Effector CD4-positive, alpha-beta T cell (primary cell): ENCODE measurements at places on chromosomes 1 and 21.
A peak's percentile ranks its signal among the peaks of the same experiment; 100 is the strongest.

DNA sequence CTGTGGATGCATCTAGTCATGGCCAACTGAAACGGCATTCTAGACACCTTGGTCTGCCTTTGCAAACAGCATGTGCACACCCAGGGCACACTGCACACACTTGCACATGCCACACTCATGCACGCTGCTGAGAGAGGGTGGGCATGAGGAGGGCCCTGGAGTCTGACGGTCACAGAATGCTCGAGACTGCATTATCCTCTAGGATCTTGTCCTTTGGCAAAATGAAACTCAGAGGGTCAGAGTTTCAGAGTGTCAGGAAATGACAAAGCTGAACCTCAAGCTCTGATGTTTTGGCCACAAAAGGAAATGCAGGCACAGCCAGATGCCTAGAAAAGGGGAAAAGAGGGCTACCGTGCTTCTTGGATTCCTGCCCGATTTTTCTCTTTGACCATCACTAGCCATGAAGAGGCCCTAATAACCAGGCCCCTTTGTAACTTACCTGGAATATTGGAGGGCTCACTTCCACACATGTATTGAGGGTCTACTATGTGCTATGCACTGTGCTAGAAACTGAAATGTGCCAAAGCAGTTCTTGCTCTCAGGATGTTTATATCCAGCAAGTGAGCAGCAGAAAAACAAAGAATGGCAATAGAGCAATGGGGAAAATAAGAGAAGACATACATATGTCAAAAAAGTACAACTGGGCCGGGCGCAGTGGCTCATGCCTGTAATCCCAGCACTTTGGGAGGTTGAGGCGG, 65.4 kb downstream of the TOMM20 start:
- no peak for DNase-seq

DNA sequence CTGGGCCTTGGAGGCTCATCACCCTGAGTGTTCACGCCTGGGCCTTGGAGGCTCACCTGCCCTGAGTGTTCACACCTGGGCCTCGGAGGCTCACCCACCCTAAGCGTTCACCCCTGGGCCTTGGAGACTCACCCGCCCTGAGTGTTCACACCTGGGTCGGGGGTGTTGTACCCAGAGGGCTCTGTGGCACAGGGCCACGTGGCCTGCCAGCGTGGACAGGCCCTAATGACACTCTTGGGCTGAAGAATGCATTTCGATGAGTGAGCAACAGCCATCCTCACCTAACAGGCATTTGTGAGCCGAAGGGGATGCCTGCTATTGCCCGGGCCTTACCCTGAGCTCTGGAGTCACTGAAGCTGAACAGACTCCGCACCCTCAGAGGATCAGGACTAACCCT, 17.5 kb downstream of the SLC19A1 start:
- DNase-seq = no peak

DNA sequence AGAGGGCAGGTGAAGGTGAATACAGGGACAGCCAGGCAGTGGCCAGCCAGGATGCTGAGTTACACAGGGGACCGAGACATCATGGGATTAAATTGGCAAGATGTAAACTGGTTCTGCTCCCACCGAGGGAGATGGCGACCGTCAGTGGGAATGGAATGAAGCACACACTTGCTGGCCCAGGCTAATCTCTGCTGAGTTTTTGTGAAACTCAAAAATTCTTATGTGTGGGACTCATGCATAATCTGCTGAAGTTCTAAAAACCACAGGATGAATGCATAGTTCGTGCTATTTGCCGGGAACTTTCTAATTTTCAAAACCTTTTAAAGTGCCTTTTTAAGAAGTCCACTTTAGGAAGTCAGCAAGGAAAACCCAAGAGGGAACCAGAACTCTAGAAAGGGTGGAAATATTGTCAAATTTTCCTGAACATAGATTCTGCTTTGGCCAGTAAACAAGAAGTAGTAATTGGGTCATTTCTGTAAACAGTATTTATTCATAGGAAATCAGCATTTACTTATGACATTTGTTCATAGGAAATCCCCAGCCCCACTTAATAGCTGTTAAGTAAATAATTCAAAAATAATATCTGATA, 85.4 kb upstream of the ROR1 start:
- no peak for DNase-seq

GRCh38 chr1:28160782-28161266, 15.7 kb downstream of the PTAFR start:
- DNase-seq = no peak

GRCh38 chr1:1080122-1080757, 6.1 kb upstream of the RNF223 start:
- peak; percentile 2 for DNase-seq

DNA sequence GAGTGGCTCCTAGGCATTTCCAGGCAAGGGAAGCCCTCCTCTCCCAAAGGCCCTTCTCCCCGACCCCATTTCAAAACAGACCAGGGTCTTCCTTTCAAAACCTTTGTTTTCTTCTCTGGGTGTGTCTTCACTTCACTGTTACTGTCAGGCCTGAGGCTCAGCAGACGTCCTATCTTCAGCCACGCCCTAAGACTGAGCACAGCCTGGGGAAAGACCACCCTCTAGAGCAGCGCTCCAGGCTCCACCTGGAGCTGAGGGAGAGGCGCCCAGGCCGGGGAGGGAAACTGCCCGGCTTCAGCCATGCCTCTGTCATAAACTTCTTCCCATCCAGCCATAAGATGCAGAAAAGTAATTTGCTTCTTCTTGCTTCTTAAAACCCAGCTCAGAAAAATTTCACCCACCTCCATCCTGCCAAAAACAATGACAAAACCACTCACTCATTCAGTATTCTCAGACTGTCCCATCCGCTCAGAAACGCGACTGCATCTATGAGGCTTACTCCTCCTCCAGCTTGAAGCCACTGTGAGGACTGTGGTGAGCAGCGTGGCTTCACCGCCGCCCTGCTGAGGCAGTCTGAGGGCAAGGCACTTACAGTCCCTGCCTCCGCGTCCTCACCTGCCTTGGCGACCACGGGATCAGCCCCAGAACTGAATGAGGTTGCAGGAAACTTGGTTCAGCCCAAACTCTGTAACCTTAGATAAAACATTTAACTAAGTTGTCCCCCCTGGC, 36.1 kb downstream of the VN1R5 start:
- DNase-seq = no peak

GRCh38 chr1:81949421-81949820, 148.7 kb downstream of the ADGRL2 start:
- no peak for DNase-seq

DNA sequence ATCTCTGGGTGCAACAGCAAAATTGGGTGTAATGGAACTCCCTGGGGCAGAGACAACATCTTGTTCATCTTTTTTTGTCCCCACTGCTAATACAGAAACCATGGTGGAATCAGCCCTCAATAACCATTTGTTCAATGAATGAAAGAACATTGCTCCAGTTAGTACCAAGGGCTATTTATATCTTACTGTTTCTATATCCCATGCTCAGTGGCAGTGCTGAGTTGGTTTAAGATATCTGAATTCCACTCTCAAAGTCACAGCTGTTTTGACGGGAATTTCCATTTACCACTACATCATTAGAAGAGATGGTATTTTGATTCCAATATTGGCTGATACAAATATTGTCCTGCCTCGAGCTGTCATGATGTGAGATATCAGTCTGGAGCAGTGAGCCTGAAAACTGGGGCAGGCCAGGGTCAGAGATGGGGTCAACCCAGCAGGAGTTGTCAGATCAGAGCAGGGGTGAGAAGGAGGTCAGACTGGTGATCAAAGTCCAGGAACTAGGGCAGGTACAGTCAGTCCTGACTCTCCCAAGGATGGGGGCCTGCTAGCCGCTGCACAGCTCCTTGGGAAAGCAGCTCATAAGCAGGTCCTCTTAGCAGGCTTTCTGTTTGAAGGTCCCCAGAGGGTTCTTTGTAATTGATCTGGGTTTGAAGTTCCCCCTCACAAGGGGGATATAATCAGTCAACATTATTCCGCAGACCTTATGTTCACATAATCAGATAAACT, 5.8 kb upstream of the PHC2 start:
- DNase-seq = no peak

DNA sequence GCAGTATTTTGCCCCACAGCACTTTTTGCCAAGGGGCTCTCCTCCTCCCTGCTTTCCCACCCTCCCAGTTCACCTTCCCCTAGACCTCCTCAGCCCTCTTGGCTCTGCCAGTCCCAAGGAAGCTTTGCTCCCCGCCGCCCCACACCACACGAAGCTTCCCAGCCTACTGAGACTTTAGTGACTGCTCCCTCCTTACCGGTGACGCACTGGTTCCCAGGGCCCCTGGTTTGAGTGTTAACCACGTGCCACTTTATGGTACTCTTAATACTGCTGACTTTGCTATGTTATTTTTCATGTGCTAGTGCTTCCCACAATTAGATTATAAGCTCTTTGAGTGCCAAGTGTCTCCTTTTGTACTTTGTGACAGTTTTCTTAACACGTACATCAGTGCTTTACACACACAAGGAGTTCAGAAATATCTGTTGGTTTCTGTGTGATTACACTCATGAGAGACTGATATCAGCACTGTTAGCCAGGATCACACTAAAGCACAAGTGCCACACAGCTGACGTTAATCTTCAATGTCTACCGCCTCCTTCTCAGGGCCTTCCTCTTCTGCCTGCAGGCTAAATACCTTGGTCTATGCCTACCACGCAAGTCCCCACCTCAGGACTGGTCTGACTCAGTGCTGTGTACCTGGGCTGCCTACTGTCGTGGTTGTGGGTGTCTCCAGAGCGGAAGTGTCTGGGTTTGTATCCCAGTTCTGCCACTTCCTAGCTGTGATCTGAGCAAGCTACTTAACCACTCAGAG, 61.0 kb downstream of the DNTTIP2 start:
- DNase-seq = no peak

DNA sequence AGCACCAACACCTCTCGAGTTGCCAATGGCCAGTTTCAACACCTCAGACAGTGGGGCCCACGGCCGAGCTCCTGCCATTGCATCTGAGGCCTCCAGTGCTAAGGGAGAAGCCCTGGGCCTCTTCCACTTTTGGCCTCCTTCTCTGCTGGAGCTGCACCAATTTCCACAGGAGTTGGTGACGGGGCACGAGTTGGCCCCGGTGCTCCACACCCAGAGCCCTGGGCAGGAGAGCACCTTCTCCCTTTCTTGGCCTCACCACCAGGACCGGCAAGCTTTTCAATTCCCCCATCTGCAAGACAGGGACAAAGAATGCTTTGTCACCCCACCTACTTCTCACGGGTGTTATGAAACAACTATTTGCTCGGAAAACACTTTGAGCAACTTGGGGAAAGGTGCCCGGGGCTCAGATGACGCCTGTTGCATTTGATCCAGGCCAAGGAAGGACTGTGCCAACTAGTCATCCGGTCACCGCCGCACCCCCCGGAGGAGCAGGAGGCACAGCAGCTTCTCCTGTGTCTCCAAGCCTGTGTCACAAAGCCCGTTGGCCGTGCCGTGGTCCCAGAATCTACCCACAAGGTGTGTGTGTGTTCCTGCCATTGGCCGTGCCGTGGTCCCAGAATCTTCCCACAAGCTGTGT, 55.2 kb downstream of the TOMM20 start:
- DNase-seq = no peak

DNA sequence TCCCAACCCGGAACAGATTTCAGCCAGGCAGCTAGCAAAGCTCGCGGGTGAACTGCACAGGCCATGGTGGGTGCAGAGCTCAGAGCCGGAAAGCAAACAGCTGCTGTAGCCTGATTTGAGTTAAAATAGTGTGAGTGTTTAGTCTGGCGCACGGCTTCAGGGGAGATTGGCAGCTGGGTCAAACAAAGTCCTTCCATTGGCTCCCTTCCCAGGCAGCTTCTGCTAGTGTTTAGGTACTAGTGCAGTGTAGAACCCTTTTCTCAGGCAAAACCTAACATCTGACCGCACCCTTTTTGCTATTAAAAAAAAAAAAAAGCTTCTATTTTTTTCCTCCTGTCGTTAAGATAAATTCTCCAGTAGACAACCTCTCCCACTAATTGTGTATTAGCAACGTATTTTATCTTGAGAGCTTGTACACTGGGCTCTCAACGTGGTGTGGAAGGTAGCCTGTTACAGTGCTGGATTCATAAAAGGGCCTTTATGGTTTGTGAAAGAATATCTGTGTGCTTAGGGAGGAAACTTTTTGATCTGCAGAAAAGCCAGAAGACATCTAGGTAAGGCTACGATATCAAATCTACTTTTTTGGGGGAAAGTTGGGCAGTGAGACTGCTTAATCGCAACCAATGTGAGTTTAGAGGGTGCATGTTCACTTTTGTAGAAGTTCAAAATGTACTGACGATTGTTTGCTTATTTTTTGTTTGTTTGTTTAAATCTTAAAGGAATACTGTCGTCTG, 689.6 kb downstream of the USP25 start:
- no peak for DNase-seq

DNA sequence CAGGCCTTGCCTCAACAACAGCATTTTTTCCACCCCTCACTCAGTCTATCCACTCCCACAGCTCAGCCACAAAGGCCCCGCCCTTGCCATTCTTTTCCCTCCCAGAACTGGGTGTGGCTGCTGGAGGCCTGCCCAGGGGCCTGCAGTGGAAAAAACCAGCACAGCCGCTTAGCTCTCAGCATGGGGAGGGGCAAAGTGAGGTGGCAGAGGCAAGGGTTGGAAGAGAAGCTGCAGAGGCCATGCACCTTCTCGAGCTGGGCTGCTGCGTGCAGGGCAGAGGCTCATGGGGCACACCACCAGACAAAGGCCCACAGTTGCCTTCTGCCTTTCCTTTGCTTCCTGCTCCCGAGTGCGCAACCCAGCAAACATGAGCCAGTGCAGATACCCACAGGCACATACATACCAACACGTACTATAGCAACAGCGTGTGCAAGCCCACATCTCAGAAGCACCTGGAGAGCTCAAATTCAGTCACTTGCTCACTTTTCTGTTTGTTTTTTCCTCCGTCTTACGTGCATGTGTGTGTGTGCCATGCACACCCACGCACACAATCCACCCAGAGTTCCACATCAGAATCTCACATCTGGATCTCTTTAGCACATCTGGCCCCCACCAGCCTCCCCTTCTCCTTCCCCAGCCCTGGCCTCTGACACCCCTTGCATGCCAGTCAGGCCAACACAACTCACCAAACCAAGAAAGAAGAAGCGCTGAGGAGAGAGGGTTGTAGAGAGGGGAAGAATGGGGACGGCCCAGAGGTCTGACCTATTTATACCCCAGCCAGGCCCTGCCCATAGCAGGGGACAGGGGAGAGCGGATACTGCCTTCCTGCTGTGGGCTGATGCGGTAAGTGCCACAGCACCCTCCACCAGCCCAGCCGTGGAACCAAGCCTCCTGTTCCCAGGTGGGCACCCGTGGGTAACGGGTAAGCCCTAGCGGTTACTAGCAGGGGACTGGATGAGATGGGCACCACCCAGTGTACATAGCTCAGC, at the start of gene S100A4:
S100A4 (minus strand) TSS at position 740 of the 989 bp plus-strand sequence. CDS start 1,012 bp downstream, outside the sequence.
- peak; percentile 64 for DNase-seq
